Pancreas (tissue), 10 donors: ENCODE measurements at places on chromosomes 13 and 19. TPM values are rescaled to one million over a fixed set of nuclear protein-coding genes. Genes with fewer than 3 reads are reported as not detected.
A peak's percentile ranks its signal among the peaks of the same experiment; 100 is the strongest.

HDGFL2 gene
- 12.8 TPM for total RNA-seq

DIRAS1 gene
- 2.7 TPM for total RNA-seq

DNA sequence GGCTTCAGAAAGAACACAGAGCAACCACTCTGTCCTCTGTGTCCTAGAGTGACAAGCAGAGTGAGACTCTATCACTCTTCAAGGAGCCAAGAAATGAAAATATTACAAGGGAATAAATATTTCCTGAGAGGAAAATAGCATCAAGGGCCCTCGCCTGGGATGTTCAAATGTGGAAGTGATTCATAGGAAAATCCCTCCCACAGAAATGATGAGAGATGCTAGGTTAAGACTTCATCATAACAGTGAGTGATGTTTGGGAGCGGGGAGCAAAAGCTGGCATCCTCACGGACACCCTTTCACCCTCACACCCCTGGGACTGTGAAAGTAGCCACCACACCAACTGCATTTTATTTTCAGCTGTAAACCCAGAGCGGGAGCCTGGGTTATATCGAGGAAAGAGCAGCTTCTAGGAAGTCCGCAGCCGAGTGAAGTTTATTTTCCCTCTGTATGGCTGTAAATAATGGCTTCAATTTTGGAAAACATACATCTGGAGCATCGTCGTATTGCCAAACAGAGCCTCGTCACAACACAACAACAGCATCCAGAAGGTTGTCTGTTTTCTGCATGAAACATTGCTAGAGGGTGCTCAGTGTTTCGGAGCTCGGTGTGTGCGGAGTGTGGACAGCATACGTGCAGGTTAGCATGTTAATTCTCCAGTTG is 54.8 kb downstream of the DLEU7 start:
- DNase-seq, result no peak

GRCh38 chr19:48469289-48469881 is at the start of gene CYTH2:
TSS of gene CYTH2 (plus strand) at chr19:48469369. CDS start at chr19:48469508, 139 bp downstream.
- peak; percentile 79 for DNase-seq

SYNE4 gene
- total RNA-seq, result 4.0 TPM

DNA sequence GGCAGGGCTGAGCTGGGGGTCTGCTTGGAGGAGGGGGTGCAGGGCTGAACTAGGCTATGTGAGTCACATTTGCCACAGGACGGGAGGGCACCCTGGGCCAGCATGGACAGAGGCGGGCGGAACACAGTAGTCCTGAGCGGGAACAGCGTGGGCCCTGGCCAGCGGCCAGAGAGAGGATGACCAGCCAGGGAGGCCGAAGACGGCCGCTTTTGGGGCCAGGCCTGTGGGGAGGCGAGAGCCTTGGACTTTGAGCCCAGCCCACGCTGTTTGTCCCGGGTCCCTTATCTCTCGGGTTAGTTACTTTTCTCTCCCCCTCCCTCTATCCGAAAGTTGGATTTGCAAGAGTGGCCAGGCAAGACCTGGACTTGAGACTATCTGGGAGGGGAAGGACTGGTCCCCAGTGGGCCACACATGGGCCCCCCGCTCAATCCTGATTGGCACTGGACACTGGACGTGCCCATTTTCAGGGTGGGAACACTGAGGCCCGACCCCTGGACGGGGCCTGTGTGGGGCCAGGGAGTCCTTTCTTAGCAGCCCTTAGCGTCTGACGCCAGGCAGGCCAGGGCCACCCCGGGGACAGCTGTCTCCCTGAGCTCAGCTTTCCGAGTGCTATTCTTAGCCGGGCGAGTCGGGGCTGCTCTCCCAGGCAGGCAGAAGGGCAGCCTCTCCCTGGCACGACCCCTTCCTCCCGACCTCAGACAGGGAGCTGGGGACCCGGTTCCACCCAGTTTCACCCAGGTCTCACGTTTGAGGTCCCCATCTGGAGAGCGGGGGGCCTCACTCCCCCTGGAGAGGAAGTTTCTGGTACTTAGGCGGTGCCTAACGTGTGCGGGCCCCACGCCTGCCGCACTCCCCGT is 833 bp downstream of the GAMT start:
- peak; percentile 76 for DNase-seq
